ENCODE measurements at places on chromosomes 7 and 10.
A peak's percentile ranks its signal among the peaks of the same experiment; 100 is the strongest.

- peaks cover 21% of the 10 kb centered on the region for H3K4me1 ChIP-seq
- H3K36me3 ChIP-seq, result no peaks in the 10 kb centered on the region
- DNase-seq, result peak; percentile 82
- H3K27ac ChIP-seq, result peak overlapping the region; percentile 86
Observed at GRCh38 chr10:124417895-124418725, 613 bp downstream of the OAT start.

GRCh38 chr10:111984057-111984456, 199.5 kb downstream of the GPAM start:
- no peaks in the 10 kb centered on the region for H3K4me1 ChIP-seq
- H3K36me3 ChIP-seq, result no peaks in the 10 kb centered on the region
- H3K27me3 ChIP-seq, result no peaks in the 10 kb centered on the region
- DNase-seq, result no peak
- no peak overlapping the region for H3K27ac ChIP-seq

DNA sequence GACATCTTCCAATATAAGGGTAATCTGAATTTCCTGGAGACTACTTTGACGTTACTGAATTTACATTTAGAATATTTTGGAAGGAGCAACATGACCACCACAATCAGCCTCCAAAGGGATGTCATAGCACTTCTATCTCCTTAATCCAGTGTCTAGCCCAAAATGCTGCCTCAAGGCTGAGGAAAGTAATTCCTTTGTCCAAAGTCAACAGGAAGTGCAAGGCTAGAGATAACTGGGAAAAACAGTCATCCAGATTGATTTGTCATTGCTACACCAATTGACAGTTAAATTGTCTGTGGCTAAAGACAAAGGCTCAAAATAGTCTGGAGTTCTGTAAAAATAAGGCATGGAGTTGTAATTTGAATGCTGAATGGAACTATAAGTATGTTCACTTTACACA, 3.9 kb upstream of the TFPI2 start:
- no peaks in the 10 kb centered on the region for H3K36me3 ChIP-seq
- peaks cover 12% of the 10 kb centered on the region for H3K27me3 ChIP-seq
- H3K4me3 ChIP-seq, result no peak overlapping the region
- H3K27ac ChIP-seq, result no peak overlapping the region

GRCh38 chr10:13797164-13797563, 210.4 kb downstream of the PRPF18 start:
- peaks cover 15% of the 10 kb centered on the region for H3K4me1 ChIP-seq
- no peaks in the 10 kb centered on the region for H3K27me3 ChIP-seq
- H3K36me3 ChIP-seq, result peaks cover 26% of the 10 kb centered on the region
- no peak for DNase-seq

- no peak overlapping the region for H3K4me3 ChIP-seq
- no peaks in the 10 kb centered on the region for H3K36me3 ChIP-seq
- H3K4me1 ChIP-seq, result no peaks in the 10 kb centered on the region
- DNase-seq, result no peak
Observed at GRCh38 chr10:116857156-116857555, 7.9 kb downstream of the ENO4 start.

All from muscle of leg (tissue), 16 donors.